ENCODE measurements at places on chromosomes 11 and 22.

GRCh38 chr11:33542921-33543320, 157.7 kb downstream of the C11orf91 start:
- peak; percentile 63 for DNase-seq

DNA sequence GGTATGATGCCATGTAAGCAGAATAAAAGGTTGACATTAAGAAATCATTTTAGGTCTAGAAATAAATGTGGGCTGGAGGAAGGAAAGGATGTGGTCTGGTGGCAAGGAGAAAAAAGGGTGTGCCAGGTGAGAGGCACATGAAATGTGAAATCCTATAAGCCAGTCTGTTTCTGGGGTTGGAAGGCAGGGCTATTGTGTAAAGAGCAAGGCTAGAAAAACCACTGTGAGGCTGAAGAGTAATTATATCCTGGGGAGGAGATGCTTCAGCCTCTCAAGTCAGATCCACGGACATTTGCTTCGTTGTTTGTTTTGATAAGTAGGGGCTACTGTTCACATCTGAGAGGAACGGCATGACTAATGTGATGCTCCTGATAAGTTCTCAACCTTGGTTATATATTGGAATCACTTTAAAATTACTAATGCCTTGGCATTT, 77.5 kb upstream of the CTSC start:
- peak; percentile 71 for DNase-seq

DNA sequence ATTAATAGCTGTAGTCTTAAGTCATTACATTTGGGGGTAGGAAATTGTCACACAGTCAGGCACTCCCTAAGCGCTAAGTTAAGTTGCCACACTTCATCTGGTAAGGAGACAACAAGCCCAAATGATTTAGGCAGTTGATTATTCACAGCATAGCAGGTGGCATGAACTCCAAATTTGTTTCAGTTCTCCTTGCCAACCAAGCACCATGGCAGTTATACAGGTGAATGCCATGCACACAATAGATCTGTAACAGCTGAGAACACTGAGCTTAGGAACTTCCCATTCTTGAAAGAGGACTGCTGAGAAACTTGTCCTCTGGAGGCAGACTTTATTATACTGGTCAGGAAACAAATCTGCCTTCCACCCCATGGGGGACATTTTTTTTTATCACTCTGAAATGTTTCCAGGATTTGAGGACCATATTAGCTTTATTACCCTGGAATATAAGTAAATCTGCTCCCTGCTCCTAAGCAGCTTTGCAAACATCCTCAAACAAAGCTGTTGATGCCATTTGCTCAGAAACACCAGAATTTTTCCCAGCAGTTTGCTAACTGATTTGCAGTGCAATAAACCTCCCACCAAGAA, 5.1 kb upstream of the INTS4 start:
- DNase-seq = no peak

- no peak for DNase-seq
Measured at GRCh38 chr22:50602338-50602700, 1.7 kb downstream of the MAPK8IP2 start.

- DNase-seq = no peak
Measured at GRCh38 chr11:2868506-2869133, 17.0 kb downstream of the CDKN1C start.

- no peak for DNase-seq
Measured at GRCh38 chr11:96267001-96267495, 75.9 kb downstream of the MAML2 start.

DNA sequence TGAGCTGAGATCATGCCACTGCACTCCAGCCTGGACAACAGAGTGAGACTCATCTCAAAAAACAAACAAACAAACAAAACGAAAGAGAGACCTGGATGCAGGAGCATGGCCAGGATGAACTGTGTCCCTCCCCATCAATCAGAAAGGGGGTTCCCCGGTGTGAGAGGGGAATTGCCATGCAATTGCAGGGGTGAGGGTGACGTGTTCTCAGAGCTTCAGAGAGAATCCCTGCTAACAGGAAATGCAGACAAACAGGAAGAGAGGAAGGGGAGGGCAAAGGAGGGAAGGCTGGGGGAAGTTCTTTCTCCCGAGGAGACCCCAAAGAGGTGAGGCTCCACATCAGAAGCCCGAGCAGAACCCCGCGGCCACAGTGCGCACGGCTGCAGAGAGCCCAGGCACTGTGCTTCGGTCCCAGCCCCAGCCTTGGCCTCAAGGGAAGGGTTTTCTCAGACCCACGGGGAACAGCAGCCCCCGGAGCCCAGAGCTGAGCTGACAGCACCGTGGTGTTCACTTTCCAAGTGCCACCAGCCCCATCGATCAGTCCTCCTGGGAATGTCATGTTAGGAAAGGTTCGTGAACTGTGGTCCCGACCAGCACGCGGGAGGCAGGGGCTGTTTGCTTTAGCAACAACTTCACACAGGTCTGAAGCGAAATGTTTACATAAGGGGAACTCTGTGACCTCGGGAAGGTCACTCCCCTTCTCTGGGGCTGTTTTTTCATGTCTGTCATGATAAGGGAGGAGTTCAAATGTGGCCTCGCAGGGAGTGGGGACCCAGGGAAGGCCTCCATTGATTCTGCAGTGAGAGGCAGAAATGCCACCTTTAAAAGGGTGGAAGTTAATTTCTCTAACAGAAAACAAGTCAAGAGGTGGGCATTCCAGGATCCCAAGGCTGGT, 108.0 kb upstream of the ANO1 start:
- no peak for DNase-seq

DNA sequence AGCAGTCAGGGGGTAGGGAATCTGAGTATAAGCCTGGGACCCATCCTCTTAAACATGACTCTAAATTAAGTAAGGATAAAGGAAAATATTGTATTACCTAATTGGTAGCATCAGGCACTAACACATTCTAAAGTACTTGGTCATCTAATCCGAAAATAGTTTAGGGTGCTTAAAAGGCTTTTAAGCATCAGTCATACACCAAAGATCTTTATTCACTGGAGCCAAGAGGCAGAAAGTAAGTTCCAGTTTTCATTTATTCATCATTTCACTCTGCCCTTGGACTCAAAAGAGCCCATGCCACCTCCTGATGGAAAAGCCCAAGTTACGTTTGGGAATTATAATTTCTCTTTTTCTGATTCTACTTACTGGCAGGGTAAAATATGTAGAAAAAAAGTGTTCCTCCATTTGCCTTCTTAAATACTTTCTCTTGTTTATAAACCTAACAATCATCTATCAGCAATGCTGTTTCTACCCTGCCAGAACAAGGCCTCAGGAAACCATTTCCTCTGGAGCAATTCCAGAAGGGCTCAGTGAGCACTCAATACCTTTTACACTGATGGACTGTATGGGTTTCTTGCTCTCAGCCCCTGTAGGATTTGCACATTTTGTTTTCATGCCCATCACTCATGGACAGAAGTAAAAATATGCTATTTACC, 120.1 kb upstream of the SLC5A12 start:
- DNase-seq = no peak

DNA sequence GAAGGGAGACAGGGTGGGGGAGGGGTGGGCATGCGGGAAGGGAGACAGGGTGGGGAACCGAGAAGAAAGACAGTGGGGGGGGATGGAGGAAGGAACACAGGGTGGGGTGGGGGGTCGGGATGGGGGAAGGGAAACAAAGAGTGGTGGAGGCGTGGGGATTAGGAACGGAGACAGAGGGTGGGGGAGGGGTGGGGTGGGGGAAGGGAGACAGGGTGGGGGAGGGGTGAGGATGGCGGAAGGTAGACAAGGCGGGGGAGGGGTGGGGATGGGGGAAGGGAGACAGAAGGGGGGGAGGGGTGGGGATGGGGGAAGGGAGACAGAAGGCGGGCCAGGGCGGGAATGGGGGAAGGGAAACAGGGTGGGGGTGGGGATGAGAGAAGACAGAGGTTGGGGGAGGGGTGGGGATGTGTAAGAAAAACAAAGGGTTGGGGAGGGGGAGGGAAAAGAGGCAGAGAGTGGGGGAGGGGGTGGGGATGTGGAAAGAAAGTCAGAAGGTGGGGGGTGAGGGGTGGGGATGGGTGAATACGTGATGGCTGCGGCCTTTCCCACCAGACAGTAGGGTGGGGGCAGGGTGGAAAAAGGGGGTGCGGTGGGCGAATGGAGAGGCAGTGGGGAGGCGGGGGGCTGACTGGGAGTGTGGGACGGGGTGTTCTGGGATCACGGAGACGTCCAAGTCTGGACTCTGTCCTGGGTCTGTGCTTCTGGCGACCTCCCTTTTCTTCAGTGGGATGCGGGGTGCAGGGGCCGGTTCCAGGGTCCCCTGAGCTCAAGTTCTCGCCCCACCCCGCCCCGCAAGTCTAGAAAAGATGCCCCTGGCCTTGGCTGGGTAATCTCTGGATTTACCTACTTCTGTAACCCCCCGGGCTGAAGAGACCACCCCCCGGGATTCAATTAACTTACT, 744 bp downstream of the PRAME start:
- DNase-seq = no peak

DNA sequence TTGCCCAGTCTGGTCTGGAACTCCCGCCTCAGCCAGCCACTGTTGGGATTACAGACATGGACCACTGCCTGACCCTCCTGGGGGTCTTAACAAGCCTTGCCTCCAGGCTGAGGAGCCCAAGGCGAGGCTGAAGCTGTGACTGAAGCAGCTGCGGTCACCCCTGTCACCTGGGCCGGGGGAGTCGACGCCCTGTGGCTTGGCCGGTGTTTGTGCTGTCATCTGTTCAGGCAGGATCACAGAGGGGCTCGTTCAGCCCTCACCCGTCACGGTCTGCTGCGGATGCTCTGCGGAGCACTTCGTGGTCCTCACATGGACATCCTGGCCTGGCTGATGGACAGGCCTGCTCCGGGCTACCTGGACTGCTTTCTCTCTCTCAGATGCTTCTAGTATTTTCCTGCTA, 23.8 kb downstream of the TRMU start:
- DNase-seq = no peak

GRCh38 chr11:119678351-119678750, 50.6 kb downstream of the NECTIN1 start:
- DNase-seq = no peak

Data from KBM-7 (cell line).